ENCODE measurements at places on chromosomes 2 and 18. TPM values are rescaled to one million over a fixed set of nuclear protein-coding genes. Genes with fewer than 3 reads are reported as not detected.
A peak's percentile ranks its signal among the peaks of the same experiment; 100 is the strongest.

ALLC gene
- not detected for polyA plus RNA-seq

POTEC gene
- 0.08 TPM for polyA plus RNA-seq

ZNG1B gene
- 57.1 TPM for polyA plus RNA-seq

CDK5R2 gene
- polyA plus RNA-seq, result 0.07 TPM

DNA sequence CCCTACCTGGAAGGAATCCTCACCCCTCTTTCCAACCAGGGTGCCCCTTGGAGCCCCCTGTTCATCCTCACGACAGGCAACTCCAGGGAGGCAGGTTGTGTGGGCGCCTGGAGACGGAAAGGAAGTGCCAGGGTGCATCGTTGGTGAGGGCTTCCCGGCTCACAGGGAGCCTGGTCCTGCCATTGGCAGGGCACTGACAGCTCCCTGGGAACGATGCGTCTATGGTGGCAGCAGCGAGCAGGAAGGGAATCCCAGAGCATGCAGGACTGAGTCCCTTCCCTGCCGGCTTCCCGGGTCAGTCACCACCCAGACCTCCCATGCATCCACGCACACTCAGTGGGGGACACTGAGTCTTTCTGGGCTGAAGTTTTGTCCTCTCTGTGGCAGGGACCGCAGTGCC is 117.6 kb downstream of the INHBB start:
- no peak for DNase-seq

DNA sequence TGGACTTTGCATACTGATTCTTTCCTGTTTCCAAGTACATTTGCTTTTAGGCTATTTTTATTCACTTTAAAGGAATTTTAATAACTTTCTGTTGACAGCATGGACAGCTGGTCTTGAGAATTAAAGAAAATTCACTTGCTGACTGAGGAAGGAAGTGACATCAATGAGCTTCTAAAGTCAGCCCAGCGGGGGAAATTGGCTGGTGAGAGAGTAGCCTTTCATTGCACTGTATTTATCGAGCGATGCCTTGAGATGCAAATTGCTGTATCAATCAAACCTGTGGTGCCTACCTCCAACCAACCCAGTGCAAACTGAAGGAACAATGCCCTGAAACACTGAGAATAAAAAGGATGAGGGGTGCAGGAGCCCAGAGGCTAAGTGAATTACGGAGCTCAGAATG is 91.4 kb upstream of the AQP4 start:
- peak; percentile 23 for DNase-seq

- no peak for DNase-seq
Observed at GRCh38 chr2:88735853-88736252, 44.4 kb downstream of the RPIA start.
